ENCODE measurements at places on chromosomes 2 and 18.

GRCh38 chr2:121400201-121400600 is 115.2 kb upstream of the TFCP2L1 start:
- no peak overlapping the region for H3K4me3 ChIP-seq
- DNase-seq, result no peak
- no peaks in the 10 kb centered on the region for H3K27me3 ChIP-seq
- no peak overlapping the region for H3K27ac ChIP-seq
- H3K4me1 ChIP-seq, result peaks cover 4% of the 10 kb centered on the region

DNA sequence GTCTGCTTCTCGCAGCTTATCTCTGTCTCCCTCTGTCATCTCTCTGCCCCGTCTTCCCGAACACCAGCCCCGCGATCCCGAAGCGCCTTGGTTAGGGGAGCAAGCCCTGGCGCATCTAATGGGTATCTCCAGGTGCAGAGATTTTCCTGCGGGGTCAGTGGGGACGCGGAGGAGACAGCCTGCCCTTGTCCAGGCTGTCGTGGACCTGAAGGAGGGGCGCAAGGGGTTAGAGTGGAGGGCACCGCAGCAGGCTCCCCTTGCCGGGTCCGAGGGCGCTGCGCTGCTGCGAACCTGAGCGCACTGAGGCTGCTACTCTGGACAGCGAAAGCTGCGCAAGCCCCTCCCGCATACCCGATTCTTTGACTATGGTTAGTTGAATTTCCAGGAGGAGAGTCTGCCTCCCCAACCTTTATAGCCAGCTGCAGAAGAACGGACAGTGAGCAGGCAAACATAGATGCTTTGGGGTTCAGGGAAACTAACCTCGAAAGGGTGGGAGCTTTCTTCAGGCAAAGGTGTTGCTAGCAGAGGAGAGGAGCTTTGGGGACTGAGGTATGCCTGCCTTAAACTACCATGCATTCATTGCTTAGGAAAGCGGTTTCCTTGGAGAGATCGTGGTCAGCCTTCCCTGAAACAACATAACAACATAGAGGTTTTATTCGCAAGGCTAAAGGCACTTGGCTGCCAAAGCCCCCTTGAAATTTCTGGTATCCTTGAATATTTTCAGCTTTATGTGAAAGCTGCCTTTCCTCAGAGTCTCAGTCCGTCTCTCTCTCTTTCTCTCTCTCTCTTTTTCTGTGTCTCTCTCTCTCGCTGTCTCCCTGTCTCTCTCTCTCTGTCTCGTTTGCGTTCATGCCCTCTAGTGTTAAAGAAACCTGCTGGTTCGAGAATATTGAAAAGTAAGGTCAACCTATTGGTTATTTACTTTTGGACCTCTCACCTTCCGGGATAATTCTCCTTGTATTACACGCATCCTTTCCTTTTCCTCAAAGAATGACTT is 1.6 kb downstream of the GALNT13 start:
- peaks cover 1% of the 10 kb centered on the region for H3K36me3 ChIP-seq
- peaks cover 14% of the 10 kb centered on the region for H3K27me3 ChIP-seq

DNA sequence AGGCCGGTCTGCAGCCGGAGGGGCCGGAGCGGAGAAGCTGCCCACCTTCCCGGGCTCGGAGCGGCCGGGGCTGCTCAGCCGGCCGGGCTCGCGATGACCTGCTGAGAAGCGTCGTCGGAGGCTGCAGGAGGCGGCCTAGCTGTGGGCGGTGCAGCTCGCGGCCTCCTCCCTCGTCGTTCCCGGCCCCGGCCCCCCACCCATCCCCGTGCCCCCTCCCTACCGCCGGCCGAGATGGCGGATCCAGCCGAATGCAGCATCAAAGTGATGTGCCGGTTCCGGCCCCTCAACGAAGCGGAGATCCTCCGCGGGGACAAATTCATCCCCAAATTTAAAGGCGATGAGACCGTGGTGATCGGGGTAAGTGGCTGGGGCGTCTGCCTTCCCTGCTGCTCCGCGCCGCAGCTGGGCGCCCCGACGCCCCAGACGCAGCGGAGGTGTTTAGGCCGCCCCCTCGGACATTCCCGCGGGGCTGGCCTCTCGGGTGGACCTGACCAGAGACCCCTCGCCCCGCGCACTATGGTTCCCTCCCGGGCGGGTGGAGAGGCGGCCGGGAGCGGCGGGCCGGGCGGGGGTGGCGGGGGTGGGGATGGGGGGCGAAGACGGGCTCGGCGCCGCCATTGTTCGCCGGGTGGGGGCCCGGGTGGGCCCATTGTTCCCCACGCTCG is 492 bp downstream of the KIF5C start:
- peaks cover 7% of the 10 kb centered on the region for H3K36me3 ChIP-seq
- H3K27me3 ChIP-seq, result peaks cover 14% of the 10 kb centered on the region
- H3K4me3 ChIP-seq, result peak overlapping the region; percentile 91
- no peak for DNase-seq

GRCh38 chr2:36356990-36357846 is 1.6 kb downstream of the CRIM1 start:
- H3K36me3 ChIP-seq, result no peaks in the 10 kb centered on the region
- DNase-seq, result no peak
- H3K27me3 ChIP-seq, result peaks cover 70% of the 10 kb centered on the region
- peaks cover 48% of the 10 kb centered on the region for H3K4me1 ChIP-seq
- H3K27ac ChIP-seq, result peak overlapping the region; percentile 70

DNA sequence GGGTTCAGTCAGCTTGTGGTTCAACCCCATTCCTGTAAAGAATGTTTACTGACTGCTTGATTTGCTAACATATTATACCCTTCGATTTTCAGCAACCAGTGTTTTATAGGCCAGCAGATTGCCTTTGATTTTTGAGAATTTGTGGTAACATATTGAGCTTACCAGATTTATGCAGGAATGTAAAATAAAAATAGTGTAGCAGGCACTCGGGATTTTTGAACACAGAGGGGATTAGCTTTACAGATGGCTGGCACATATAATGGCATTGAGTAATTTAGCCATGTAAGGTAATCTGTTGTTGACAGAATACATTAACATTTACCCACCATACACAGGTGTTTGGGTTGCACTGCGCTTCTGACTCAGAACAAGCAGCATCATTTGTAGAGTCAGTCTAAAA is 354.0 kb downstream of the LRRTM1 start:
- H3K4me1 ChIP-seq, result no peaks in the 10 kb centered on the region
- no peaks in the 10 kb centered on the region for H3K27me3 ChIP-seq
- no peak overlapping the region for H3K4me3 ChIP-seq
- H3K27ac ChIP-seq, result no peak overlapping the region
- H3K36me3 ChIP-seq, result no peaks in the 10 kb centered on the region

DNA sequence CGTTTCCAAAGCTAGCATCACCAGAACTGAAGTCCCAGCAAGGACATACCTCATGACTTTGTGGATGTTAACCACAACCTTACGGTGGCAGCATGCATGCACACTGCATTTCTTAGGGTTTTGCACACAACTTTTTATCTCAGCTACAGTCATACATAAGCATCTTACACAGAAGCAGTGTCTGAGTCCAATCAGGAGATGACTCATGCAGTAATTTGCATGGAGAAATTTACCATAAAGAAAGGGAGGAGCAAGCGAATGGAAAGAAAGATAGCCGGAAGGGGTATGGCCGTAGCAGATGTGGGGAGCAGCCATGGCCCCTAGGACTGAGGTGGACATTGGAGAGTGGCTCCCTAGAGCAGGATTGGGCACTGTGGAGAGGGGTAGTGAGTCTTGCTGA is 522.5 kb downstream of the GALR1 start:
- no peaks in the 10 kb centered on the region for H3K27me3 ChIP-seq
- H3K27ac ChIP-seq, result no peak overlapping the region
- DNase-seq, result no peak
- H3K4me3 ChIP-seq, result no peak overlapping the region
- no peaks in the 10 kb centered on the region for H3K36me3 ChIP-seq
- no peaks in the 10 kb centered on the region for H3K4me1 ChIP-seq

DNA sequence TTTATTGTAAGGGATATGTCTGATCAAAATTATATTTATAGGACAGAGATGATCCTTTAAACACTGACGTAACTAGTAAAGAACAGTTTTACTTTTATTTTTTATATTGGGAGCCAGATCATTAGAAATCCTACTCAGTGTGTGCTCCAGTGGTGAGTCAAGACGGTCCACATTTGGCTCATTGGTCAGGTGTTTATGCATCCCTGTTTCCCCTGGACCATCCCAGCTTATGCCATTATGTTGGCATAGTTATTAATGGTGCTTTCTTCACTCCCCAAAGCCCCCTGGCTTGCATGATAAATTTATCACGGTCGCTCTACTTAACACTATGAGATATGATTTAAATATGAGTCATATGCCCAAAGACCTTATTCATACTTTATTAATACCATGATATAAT is 293.4 kb downstream of the XIRP2 start:
- no peaks in the 10 kb centered on the region for H3K36me3 ChIP-seq
- H3K4me1 ChIP-seq, result no peaks in the 10 kb centered on the region
- H3K27me3 ChIP-seq, result no peaks in the 10 kb centered on the region
- no peak overlapping the region for H3K27ac ChIP-seq
- no peak overlapping the region for H3K4me3 ChIP-seq

DNA sequence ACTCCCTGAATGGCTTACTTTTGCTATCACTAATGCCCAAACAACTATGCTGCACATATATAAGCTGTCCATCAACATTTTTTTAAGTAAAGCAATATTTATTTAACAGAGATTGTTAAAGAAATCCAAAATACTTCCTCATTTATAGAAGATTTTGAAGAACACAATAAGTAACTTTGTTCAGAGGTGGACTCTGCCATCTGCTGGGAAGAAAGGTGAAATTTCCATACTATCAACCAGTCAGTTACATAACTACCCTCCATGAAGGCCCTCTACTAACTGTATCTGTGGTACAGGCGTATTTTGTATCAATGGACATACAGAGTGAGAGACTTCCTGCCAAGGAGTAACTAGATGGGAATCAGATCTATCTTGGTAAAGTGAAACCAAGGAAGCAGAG is 106.0 kb downstream of the DTNB start:
- H3K36me3 ChIP-seq, result peaks cover 10% of the 10 kb centered on the region
- no peak overlapping the region for H3K27ac ChIP-seq
- no peak for DNase-seq
- no peaks in the 10 kb centered on the region for H3K27me3 ChIP-seq

DNA sequence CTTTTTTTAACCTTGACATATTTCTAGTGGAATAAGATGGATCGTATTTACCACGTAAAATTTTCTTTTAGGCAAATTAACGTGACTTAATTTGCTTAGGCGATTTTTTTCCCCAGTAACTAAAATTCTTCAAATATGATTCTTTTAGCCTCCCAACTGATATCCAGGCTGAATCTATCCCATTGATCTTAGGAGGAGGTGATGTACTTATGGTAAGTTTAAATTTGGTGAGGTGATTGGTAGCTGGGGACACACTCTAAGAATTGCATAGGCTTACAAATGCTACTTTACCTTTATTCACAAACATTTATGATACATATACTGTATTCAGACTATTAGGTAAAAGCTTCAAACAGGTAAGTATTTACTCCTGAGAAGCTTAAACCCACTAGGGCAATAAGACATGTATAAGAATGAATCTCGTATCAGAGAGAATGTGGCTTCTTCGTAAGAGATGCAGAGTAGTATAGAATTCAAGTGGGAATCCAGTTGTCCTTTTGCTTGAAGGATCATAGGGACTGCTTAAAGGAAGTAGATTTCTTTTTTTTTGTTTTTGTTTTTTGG is 3.8 kb downstream of the DDX1 start:
- H3K27me3 ChIP-seq, result no peaks in the 10 kb centered on the region
- H3K4me3 ChIP-seq, result no peak overlapping the region
- no peak overlapping the region for H3K27ac ChIP-seq
- no peak for DNase-seq

DNA sequence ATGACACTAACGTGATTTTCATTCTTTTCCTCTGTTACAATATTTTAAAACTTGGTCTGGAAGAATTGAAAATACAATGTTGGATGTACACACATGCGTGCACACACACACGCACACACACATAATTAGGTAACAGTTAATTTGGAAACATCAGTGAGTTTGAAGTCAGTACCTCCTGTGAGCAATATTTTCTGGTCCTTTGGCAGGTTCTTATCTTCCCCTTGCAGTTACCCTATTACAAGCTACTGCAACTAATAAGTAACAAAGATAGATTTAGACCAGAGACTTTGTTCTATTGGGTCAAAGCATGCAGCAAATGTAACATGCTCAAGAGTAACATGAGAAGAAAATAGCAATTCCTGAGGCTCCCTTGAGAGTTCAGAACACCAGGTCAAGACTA is 73.3 kb downstream of the ZNF385B start:
- no peaks in the 10 kb centered on the region for H3K4me1 ChIP-seq
- DNase-seq, result no peak
- no peak overlapping the region for H3K27ac ChIP-seq
- H3K4me3 ChIP-seq, result no peak overlapping the region
- peaks cover 3% of the 10 kb centered on the region for H3K27me3 ChIP-seq
- no peaks in the 10 kb centered on the region for H3K36me3 ChIP-seq

- peaks cover 50% of the 10 kb centered on the region for H3K36me3 ChIP-seq
- no peak for DNase-seq
- H3K4me1 ChIP-seq, result peaks cover 12% of the 10 kb centered on the region
These were observed 24.3 kb upstream of the MOCOS start for GRCh38 chr18:36162981-36163380.

DNA sequence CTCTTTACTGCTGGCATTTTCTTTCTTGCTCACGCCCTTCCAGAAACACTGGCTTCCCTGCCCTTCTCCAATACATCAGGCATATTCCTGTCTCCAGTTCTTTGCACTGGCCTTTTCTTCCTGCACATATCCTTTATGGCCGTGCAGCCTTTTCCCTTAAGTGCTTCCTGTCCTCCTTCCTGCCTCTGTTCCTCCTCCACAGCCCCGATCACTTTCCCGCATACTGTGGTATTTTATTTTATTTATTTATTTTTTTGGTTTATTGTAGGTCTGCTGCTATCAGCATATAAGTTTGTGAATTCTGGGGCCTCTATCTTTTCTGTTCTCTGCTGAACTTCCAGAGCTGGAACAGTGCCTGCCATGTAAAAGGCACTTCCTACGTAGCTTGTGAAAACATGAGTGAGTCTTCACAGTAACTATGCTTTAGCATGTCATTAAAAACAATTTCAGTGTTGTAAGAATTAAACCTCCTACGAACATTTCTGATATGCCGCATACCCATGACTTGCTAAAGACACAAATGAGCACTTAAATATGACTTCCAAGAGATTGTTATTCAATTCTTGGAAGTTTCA is 289.1 kb downstream of the TRIB2 start:
- H3K36me3 ChIP-seq, result no peaks in the 10 kb centered on the region
- no peak for DNase-seq
- no peak overlapping the region for H3K4me3 ChIP-seq
- H3K27me3 ChIP-seq, result peaks cover 26% of the 10 kb centered on the region
- H3K4me1 ChIP-seq, result no peaks in the 10 kb centered on the region

DNA sequence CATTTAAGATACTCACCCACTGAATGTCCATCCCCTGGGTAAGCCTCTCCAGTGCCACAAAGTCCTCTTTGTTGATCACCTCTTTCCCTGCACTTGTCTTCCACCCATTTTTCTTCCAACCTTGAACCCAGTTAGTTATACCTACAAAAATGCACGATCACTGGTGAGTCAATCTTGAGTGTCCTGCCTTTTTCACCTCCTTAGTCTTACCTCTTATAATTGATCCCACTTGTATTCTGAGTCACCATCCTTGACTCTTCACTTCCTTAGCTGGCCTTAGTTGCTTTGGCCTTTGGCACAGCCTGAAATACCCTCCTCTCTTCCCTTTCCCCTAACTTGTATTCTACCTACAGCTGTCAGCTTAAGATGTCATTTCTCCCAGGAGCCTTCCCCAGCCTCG is 10.2 kb downstream of the RNASEH1 start:
- H3K36me3 ChIP-seq, result peaks cover 59% of the 10 kb centered on the region
- H3K4me3 ChIP-seq, result no peak overlapping the region
- H3K4me1 ChIP-seq, result no peaks in the 10 kb centered on the region
- peak overlapping the region; percentile 25 for H3K27ac ChIP-seq
- H3K27me3 ChIP-seq, result no peaks in the 10 kb centered on the region
- DNase-seq, result no peak

- peaks cover 39% of the 10 kb centered on the region for H3K4me1 ChIP-seq
- peaks cover 11% of the 10 kb centered on the region for H3K27me3 ChIP-seq
- H3K27ac ChIP-seq, result no peak overlapping the region
- DNase-seq, result no peak
These were observed 129.1 kb downstream of the BCL2L11 start for GRCh38 chr2:111249806-111250205.

Measured in activated T-helper 1 cell treated with anti-CD3 and anti-CD28 coated beads, Interleukin-12 subunit alpha, Interleukin-12 subunit beta, Interleukin-2, Interleukin-4 antibody, amounts not matched to agents 30 ng/mL and 10 ng/mL and 1 ng/mL, durations not matched to agents 14 hours and 24 hours and 36 hours (primary cell).